ENCODE measurements at places on chromosomes 7 and 10.

- DNase-seq = no peak
These were observed 33.8 kb downstream of the WIPI2 start for GRCh38 chr7:5223646-5224340.

GRCh38 chr7:149824301-149824741, 13.9 kb upstream of the ZNF862 start:
- no peak for DNase-seq

DNA sequence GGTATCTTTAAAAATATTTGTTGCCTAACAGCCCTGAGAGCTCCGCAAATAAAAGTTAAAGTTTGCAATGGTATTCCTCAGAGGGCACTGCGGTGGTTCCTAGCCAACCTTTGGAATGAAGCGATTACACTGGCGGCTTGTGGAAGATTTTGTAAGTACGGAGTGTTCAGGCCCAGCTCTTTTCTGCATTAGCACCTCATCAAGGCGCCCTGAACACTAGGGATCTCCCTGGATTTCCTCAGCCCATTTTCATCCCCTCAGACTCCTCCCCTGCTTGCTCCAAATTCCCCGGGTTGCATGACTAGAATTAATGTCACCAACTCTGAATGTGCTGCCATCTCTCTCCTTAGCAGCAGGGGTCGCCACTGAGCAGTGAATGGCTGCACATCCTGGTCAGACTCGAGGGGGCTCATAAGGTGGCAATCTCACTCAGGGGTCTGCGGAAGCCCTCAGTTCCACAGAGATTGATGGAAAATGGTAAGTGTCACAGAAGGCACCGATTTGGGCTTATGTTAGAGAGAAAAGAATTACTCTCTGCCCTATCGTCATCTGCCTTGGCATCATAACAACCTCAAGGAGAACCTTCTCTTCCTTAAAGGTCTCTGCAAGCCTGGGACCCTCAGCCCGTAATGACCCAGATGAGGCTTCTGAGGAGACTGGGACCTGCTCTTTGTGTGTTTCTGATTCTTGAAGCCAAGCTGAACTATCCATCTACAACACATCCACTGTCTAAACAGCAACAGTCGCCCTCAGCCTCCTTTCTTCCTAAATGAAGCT, 262.8 kb upstream of the AOAH start:
- peak; percentile 83 for DNase-seq

DNA sequence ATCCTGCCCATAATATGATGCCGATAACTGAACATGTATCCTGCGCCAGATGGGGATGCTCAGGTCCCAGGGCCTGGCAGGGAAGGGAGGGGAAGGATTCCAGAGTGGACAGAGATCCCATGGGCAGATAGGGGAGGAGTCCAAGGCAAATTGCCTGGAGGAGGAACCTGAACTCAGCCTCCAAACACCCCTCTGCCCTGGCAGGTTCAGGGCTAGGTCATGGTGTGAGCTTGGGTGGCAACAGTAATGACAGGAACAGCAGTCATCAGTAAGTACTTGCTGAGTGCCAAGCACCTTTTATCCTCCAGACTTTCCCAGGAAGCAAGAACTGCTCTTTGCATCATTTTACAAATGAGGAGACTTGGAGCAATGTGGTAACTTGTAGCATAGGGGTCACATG, 3.8 kb upstream of the PALD1 start:
- no peak for DNase-seq

GRCh38 chr10:86361156-86362128, 5.2 kb downstream of the GRID1 start:
- no peak for DNase-seq

DNA sequence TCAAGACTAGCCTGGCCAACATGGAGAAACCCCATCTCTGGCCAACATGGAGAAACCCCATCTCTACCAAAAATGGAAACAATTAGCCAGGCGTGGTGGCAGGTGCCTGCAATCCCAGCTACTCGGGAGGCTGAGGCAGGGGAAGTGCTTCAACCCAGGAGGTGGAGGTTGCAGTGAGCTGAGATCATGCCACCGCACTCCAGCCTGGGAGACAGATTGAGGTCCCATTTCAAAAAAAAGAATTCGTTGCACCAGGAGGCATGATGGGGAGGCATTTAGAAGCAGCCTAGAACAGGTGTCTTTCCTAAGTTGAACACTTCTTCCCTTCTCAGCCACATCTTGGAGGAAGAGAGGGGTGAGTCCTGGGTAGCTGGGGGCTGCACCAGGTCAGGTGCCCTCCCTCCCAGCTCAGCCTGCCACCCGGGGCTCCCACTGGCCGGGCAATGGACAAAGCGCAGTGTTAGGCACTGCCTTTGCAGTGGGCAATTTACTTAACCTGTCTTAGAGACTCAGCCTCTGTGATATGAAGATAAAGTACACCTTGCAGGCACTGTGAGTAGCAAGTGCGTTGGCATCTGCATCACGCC, 726.8 kb downstream of the PARD3 start:
- DNase-seq = no peak

DNA sequence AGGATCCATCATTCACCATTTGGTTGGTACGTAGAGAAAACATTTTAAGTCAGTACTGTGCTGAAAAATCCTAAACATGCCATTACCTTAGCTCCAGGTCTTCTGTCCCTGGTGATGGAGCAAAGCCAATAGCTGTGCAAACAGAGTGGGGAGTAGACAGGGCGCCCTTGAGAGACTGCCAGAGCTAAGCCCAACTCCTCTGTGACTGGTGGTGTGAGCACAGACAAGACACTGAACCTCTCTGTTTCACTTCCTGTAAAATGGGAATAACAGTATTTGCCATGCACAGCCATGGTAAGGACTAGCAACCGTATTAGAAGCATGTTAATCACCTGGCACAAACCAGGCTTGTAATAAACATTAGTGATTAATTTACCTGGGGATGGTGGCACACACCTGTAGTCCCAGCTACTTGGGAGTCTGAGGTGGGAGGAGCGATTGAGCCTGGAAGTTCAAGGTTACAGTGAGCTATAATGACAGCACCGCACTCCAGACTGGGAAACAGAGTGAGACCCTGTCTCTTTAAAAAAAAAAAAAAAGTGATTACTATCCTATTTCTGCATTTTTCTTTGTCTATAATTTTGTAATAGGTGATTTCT, 28.7 kb downstream of the LYZL1 start:
- DNase-seq = no peak

DNA sequence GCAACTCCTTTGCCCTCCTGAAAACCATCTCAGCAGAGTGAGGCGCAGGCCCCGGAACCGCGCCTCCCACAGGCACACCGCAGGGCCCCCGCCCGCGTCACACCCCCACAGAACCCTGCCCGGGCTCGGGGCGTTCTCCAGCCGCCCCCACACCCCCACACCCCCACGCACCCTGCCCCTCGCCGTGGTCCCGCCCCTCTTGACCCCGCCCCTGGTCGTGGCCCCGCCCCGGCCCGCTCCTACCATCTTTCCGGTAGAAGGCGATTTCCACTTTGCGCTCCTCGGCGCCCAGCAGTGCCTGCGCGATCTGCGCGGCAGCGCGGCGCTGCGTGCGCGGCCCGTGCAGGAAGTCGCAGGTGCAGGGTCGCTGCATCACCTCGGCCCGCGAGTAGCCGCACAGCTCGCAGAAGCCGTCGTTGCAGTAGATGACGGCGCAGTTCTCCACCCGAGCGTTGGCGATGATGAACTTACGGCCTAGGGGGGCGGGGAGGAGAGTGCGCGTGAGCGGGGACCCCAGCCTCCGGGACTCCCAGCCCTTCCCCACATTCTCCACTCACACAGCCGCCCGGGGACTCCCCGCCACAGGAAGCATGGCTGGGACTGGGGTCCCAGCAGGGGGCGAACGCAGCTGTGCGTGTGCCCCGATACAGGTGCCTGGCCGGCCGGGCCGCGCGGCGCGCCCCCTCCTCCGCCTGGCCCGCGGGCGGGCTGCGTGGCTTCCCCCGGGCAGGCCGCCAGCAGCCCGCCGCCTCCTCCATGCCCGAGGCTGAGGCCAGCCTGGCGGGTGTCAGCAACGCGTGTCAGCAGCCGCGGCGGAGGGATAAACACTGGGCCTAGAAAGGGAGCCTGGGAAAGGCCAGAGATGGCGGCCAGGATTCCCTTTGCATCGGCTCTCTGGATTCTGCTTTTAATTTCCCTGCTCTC, 3.4 kb downstream of the KCNH2 start:
- peak; percentile 75 for DNase-seq

GRCh38 chr10:35324196-35324595, 12.1 kb upstream of the CCNY start:
- no peak for DNase-seq

GRCh38 chr10:45424668-45425404, 50.8 kb downstream of the ALOX5 start:
- no peak for DNase-seq

GRCh38 chr10:69434926-69435325, 16.3 kb upstream of the TSPAN15 start:
- DNase-seq = no peak

DNA sequence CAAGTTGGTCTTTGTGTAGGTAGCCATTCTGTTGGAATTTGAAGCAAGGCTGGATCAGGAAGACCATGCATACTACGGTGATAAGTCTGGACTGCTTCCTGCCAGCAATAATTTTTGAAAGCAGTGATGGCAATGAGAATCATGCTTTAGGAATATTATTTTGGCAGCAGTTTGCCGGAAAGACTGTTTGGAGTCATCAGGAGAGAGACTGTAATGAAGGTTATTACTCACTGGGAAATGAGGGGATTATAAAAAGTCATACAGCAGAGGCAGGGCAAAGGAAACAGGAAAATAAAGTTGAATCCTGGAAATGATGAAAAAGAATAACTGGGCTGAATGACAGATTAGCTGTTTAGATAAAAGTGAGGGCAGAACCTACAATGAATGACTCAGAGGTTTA, 1136.8 kb upstream of the AUTS2 start:
- DNase-seq = no peak

GRCh38 chr10:22999942-23000341, 72.1 kb downstream of the ARMC3 start:
- DNase-seq = no peak

DNA sequence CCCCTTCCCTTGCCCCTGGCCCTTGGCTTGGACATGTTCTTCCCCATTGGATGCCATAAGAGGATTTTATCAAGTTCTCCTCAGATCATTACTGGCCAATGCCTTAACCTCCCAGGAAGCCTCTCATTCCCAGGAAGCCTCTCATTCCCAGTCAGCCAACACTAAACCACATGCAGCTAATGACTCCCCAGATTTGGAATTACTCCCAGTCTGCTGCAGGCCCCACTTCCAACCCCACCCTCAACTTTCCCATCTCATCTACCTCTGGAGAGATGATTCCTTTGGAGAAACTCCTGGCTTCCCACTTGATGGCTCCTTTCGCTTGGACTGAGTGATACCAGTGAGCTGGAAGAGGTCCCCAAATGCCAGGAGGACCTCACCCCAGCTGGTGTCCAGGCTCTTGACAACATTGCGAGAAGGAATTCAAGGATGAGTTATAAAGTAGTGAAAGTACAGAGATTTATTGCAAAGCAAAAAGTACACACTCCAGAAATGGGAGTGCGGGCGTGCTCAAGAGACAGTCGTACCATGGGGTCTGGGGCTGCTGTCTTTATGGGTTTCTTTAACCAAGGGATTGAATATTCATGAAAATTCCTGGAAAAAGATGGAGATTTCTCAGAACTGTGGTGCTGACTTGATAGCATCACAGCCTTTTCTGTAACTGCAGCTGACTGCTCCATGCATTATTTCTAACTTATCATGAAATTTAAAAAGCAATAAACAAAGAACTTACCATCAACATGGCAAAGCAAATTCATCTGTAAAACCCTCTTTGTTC, 117.2 kb upstream of the ADCY1 start:
- no peak for DNase-seq

GRCh38 chr7:41333511-41333910, 369.4 kb downstream of the INHBA start:
- no peak for DNase-seq

- no peak for DNase-seq
These were observed 3.3 kb upstream of the LRRC27 start for GRCh38 chr10:132328738-132329137.

- no peak for DNase-seq
These were observed 107.0 kb downstream of the LARP4B start for GRCh38 chr10:824497-824896.

DNA sequence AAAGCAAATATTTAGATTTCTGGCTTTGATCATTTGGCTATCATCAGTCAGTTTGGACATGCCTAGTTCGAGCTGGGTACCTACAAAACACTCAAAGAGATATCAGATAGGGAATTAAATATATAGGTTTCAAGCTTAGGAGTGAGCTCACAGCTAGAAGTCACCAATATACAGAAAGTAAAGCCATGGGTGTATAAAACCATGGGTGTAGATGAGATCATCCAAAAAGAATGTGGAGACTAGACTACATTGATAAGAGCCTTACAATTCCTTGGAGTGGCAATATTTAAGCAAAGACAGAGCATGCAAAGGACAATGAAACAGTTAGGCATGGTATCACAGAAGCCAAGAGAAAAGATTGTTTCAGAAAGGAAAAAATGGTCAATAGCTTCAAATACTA, 7.2 kb upstream of the RALA start:
- DNase-seq = no peak

DNA sequence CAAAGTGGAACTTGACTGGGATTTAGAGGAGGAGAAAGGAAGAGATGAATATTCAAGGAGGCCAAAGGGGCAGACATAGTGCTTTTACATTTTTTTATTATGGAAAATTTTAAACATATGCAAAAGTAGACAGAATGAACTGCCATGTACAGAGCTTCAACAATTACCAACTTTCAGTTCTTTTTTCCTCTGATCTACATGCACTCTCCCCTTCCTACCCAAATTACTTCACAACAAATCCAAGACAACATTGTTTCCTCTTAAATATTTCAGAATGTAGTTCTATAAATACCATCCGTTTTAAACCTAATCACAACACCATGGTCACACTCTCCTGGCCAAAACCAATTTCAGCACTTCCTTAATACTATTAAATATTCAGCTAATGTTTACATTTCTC, 83.5 kb upstream of the FZD1 start:
- no peak for DNase-seq

DNA sequence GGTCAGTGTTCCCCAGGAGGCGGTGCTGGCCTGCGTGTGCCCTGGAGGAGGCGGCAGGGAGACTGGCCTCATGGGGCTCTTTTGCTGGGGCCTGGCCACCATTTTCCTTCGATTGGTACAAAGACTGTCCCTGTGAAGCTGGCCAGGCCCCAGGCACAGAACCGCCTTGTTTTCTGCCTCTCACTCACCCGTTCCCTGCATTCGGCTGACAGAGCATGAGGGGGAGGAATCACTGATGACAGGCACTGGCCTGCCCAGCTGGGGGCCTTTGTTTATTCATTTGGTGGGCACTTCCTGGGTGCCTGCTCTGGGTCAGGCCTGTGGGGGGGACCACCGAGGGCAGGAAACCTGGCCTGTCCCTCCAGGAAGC, 139.2 kb downstream of the FAM53B start:
- DNase-seq = no peak
